Neural progenitor cell (in vitro differentiated cells): ENCODE measurements at places on chromosomes 13 and 19. TPM values are rescaled to one million over a fixed set of nuclear protein-coding genes. Genes with fewer than 3 reads are reported as not detected.

Gene GPR4
- total RNA-seq: not detected in 2 replicates

Gene DCT
- 0.09 TPM in 1 of 2 replicates, not detected in the other for total RNA-seq

Gene ZNF526
- 6.5 and 13.0 TPM in 2 replicates for total RNA-seq

Gene THSD1
- total RNA-seq: 0.45 and 0.74 TPM in 2 replicates

Gene HRC
- 0.31 TPM in 1 of 2 replicates, not detected in the other for total RNA-seq

Gene ANKLE1
- total RNA-seq: 2.3 and 3.3 TPM in 2 replicates

Gene ITM2B
- 97.3 and 172 TPM in 2 replicates for total RNA-seq

Gene CEACAM7
- total RNA-seq: not detected in 2 replicates

Gene OXGR1
- total RNA-seq: 0.88 and 1.6 TPM in 2 replicates

Gene SOHLH2
- total RNA-seq: 1.1 and 1.4 TPM in 2 replicates

Gene GPR12
- not detected in 2 replicates for total RNA-seq

Gene ZNF480
- total RNA-seq: 13.2 and 18.1 TPM in 2 replicates

Gene COL4A2
- total RNA-seq: 73.6 and 139 TPM in 2 replicates

Gene CA11
- 12.6 and 49.8 TPM in 2 replicates for total RNA-seq

Gene OR10H1
- total RNA-seq: not detected in 2 replicates

Gene HIF3A
- 6.7 and 18.0 TPM in 2 replicates for total RNA-seq

Gene KLF1
- total RNA-seq: 0.43 and 0.64 TPM in 2 replicates
